Effector CD4-positive, alpha-beta T cell (primary cell): ENCODE measurements at places on chromosomes 16 and 17.

GRCh38 chr16:4316108-4316863 is 419 bp downstream of the GLIS2 start:
- DNase-seq, result no peak

DNA sequence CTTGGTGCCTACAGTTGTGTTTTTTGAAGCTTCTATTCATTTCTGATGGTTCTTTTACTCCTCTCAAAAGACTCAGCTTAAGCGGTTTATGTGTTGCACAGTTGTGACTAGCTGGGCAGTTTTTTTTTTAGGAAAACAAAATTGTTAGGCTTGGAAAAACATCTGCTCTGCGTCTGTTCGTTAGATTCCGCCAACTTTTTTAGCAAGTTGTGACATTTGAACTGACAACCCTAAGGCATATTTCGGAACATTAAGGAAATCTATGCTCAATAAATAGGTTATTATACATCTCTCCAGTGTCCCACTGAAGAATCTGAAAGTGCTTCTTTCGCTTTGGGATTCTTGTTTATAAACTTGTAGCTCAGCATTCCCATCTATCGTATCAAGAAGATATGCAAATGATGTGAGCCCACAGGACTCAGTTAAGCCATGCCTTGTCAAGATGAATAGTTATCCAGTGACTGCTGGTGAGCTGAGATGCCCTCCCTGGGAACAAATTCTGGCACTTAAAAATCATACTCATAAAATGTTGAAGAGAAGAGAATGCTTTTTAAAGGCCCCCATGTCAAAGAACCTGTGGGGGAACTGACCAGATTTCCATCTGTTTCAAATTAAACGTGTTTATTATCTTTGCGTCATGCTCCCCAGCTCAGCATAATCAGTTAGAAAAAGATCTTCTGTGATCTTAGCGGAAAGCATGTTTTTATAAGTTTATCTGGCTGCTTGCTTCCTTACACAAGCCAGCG is 109.0 kb upstream of the FAM20A start:
- no peak for DNase-seq

GRCh38 chr17:62666801-62667591 is 39.5 kb downstream of the MRC2 start:
- no peak for DNase-seq

GRCh38 chr17:5919089-5919488 is 151.1 kb upstream of the WSCD1 start:
- DNase-seq, result no peak
